ENCODE measurements at places on chromosomes 1 and 21.

GRCh38 chr1:160030657-160031364 lies 979 bp downstream of the PIGM start:
- DNase-seq, result no peak

- no peak for DNase-seq
These were observed 20.4 kb upstream of the RCAN1 start for GRCh38 chr21:34635307-34635706.

DNA sequence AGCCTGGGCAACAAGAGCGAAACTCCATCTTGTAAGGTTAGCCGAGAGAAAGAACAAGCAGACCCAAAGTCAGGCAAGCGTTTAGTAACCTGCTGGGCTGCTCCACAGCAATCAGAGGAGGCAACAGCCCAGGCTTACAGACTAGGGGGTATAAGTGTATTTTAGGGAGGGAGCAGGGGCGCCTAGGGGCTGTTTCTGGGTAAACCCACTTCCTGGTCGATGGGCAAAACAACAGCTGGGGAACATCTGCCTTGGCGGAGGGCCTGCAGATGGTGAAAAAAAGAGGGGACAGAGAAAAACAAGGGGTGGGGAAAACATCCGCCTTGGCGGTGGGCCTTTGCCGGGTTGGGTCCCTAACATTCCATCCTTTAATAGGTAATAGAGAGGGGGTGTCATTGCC lies 5.2 kb downstream of the TAS1R1 start:
- DNase-seq, result no peak

DNA sequence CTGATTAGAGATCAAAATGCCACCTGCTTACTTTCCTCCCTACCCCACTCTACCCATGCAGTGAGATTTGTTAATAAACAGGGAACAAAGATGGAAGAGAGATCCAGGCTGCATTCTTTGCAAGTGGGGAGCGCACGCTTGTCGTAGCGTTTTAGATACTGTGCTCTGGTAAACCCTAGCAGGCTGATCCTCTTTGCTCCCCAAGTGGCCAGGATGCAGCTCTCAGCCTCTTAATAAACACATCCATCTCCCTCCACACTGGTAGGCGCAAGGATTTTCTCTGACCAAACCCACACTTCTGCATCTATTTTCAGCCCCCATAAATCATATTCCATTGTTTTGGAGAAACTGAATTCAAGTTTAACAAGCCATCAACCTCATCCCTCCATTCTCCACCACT lies 2.9 kb downstream of the PGBD5 start:
- no peak for DNase-seq

- no peak for DNase-seq
These were observed 6.7 kb downstream of the MTHFR start for GRCh38 chr1:11799099-11799498.

GRCh38 chr1:5709976-5710375 lies 282.2 kb downstream of the NPHP4 start:
- DNase-seq, result no peak

GRCh38 chr1:36956570-36956969 lies 77.7 kb downstream of the GRIK3 start:
- DNase-seq, result no peak

GRCh38 chr1:225842788-225843425 lies 33.0 kb downstream of the EPHX1 start:
- DNase-seq, result no peak

DNA sequence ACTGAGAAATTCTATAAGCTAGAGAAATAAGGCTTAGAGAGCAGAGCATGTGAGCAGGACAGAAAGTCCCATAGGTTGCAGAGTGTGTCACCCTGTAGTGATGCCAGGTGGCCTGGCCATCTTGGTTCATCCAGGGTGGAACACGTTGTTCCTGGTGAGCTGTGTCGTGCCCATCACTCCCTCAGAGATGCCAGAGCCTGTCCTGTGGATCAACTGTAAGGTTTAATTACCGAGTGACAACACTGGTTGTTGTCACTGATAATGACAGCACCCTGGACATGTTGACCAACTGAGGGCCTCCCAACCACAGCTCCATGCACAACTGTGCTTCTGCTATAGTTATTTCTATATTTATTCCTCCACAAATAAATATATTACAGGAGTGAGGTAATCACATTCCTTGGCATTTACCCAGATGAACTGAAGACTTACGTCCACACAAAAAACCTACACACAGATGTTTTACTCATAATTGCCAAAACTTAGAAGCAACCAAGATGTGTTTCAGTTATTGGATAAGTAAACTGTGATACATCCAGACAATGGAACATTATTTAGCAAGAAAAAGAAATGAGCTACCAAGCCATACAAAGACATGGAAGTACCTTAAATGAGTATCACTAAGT lies 6.2 kb downstream of the C1orf198 start:
- DNase-seq, result no peak

- DNase-seq, result peak; percentile 12
These were observed 143.3 kb downstream of the DYRK1A start for GRCh38 chr21:37509802-37510393.

GRCh38 chr1:21594935-21595897 lies 73.9 kb downstream of the RAP1GAP start:
- DNase-seq, result peak; percentile 57

DNA sequence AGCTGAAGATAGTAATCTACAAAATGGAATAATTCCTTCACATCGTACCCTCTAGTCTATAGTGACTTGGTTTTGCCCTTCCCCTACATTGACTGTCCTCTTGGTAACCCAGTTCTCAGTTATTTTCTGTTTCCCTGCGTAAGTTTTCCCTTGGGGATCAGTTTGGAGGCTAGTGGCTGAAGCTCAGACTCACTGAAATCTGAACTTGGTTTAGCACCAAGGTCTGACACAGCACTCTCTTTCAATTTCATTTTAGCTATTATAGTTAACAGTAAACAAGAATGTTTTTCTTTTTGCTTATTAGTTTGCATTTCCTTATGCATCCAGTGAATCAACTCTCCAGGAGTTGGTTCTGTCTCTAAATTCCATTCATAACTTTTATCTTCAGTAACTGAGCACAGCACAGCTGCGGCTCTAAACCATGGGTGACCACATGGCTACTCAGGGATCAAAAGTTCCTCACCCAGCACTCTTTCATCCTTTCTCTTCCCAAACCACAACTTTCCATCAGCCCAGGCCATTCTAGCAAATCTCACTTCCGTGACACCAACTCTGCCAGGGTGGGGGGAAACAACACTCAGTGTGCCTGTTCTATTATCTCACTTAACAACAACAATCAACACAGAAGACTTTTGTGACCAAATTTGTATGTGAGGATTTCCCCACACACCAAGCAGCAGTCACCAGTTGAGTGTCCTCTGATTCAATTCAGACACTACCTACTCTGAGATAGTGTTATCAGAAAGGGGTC lies 17.6 kb upstream of the IFI6 start:
- peak; percentile 78 for DNase-seq

- no peak for DNase-seq
These were observed 68.8 kb downstream of the GRIK3 start for GRCh38 chr1:36965275-36966159.

- DNase-seq, result no peak
These were observed 110.1 kb downstream of the CSMD2 start for GRCh38 chr1:34054920-34055319.

DNA sequence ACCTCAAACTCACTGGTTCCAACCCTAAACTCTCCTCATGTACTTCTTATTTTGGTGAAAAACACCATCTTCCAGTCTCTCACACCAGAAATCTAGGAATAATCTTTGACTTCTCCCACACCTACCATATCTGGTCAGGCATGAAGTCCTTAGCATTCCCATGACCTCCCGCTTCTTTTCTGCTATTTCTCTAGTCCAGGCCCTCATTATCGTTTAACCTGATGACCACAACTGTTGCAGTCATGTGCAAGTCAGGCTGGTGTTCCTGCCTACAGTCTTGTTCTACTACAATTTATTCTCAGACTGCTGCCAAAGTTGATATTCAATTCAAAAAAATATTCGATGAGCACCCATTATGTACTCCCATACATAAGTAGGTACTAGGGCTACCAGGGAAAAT lies 71.3 kb downstream of the PIK3R3 start:
- no peak for DNase-seq

DNA sequence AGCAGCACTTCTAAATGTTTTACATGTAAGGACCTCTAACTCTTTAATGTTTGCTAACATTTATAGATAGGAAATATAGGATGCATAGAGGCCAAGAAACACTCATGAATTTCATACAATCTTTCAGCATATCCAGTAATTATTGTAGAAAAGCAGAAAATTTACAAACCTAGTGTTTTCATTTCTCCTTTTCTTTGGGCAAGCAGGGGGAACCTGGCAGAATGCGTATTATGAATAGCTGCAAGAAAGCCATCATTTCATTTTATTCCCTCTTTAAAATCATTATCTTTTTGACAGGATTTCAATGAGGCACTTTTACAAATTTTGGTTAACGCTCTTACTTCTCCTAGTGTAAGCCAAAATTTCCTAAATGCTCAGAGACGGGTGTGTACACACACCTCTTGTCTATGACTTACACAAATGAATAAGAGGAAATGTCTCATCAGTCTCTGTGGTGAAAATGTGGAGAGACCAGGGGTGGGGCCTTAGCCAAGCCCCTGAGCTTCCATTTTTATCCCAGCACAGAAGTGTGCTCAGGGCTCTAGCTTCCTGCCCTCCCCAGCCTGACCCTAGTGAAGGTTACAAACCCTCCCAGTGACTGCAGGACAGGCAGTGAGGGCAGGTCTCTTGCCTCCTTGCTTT lies 91.6 kb downstream of the LRRC8C start:
- DNase-seq, result peak; percentile 63

DNA sequence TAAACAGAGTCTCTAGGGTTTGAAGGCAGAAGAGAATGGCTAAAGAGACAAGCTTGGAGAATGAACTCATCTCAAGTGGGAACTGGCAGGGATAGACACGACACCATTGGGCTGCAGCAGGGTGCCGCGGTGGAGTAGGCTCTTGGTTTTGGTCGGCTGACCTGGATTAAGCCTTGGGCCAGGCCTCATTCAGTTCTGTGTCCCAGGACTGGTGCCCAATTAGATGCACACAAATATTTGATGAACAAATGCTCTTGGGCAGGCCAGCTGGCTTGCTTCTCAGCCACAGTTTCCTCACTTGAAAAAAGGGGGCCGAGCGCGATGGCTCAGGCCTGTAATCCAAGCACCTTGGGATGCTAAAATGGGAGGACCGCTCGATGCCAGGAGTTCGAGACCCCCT lies 53.4 kb upstream of the CITED4 start:
- DNase-seq, result no peak

DNA sequence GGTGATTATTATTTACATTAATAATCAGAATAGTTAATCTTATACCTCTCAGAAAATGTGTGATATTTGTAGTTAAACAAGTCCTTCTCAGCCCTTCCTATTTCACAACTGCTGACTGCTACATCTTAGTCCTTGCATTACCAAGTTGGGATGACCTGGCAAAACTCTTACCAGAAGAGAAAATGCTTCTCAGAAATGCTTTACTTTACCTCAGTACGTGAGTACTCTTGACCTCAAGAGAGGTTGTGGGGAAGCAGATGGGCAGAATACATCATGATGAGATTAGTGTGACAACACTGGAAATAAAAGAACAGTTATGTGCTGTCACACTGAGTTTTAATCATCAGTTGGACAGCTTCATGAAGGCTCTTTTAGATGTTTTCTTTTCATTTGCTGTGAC lies 16.2 kb downstream of the CFAP126 start:
- DNase-seq, result no peak

DNA sequence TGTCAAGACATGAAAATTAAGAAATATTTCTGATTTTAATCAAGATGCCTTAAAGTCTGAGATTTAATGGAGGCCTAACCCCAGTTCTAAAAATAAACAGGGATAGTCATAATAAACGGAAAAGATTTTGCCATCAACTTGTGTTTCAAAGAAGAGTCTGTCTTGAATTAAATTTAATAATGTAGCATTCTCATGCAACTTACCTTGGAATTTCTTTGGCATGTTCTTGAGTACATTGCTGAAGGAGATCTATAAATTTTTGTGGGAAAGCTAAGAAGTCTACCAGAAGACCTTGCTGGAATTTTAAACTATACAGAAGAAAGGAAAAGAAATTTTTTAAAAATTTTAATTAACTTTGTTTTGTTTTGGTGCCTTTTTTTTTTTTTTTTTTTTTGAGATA lies 10.6 kb downstream of the SASS6 start:
- DNase-seq, result no peak
